Cerebellum (tissue), 4 donors: ENCODE measurements at places on chromosomes 13 and 19.

- no peak for DNase-seq
These were observed 155.5 kb downstream of the FGF9 start for GRCh38 chr13:21826214-21827015.

GRCh38 chr19:35545855-35546381, 492 bp downstream of the TMEM147 start:
- peak; percentile 32 for DNase-seq

DNA sequence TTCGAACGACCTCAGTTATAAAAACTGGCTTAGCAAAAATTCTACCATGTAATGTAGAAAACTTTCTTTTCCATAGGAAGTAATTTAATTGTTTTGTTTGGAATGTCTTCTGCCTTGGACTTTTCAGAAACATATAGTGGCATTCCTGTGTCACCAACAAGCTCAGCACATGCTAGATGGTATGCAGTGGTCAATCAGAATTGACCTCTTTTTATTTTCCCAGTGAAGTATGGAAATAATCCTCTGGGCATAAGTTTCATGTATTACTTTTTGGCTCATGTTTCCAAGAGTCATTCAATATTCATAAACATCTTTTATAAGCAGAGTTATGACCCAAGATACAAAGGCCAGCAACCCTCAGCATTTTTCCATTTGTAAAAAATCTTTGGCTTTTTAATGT, 33.6 kb downstream of the NALCN start:
- DNase-seq: no peak

- DNase-seq: no peak
These were observed 17.6 kb downstream of the CLPTM1 start for GRCh38 chr19:44972802-44973201.

DNA sequence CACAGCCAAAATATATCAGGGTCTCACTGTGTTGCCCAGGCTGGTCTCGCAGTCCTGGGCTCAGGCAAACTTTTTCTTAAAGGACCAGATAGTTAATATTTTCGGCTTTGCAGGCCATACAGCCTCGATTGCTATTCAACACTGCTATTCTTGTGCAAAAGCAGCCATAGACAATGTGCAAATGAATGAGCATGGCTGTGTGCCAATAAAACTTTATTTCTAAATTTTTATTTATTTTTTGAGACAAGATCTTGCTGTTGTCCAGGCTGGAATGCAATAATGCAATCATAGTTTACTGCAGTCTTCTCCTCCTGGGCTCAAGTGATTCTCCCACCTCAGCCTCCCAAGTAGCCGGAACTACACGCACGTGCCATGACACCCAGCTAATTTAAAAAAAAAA, 8.2 kb upstream of the PGLS start:
- no peak for DNase-seq

DNA sequence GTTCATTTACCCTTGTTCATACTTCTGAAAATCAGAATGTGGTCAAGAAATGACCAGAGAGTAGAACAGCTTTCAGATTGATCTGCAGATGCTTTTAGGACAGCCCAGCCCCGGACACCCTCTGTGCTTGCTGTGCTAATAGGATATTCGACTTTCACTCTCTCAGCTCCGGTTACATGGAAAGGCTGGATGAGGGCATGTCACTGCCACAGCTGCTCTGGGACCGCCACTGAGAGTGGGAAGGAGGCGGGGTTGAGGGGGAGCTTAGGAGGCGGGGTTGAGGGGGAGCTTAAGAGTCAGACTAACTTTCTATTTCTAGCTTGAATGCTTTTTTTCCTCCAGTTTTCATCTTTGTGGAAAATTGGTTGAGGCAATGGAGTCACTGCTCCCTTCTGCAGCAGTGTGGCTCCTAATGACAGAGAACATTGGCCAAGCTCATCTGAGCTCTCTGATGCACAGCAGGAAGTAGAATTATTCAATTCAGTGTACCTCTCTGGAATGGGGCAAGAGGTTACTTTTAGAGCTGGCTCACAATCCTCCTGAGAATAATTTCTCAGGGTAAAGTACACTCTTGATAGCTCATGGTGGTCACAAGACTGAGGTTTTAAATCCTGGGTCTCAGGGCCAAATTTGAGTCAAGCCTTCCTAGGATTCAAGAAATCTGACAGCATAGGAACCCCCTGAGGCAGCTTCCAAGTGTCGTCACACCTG, 74.6 kb upstream of the NPAS1 start:
- no peak for DNase-seq

DNA sequence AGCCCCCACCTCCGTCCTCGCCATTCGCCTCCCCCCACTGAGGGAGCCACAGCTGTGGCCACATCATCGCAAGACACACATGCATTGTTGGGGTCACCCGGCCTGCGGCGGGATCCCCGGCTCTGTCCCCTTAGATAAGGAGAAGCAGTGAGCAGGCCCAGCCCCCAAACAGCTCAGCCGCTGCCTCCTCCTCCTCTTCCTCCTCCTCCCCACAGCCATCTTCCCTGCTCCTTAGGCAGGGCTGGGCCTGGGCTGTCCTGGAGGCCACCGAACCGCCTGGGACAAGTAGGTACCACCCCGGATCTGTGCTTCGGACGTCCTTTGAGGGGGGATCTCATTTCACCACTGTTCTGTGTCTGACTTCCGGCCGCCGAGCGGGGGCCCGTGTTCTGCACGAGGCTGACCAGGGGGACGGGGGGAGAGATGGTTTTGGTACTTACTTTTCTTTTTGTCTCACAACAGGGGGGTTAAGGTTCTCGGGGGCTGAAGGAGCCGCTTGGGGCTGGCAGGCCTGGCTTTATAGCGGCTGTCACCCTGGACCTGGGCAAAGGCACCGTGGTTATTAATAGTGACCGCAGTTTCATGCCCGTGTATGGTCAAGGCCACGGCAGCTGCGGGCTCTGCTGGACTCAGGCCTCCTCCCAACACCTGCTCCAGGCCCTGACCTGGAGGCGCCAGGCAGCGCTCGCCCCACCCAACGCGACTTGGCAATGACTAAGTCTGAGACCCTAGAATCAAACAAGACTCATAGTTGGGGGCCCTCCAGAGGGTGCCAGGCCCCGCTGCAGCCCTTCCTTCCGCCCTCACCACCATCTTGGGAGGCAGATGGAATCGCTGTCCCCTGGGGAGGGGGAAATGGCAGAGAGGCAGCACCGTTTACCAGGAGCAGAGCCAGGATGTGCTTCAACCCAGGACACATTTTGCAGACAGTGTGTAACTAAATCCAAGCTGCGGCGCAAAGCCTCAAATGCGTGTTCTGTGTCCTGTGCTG, 18.3 kb downstream of the NMRK2 start:
- DNase-seq: peak; percentile 78

DNA sequence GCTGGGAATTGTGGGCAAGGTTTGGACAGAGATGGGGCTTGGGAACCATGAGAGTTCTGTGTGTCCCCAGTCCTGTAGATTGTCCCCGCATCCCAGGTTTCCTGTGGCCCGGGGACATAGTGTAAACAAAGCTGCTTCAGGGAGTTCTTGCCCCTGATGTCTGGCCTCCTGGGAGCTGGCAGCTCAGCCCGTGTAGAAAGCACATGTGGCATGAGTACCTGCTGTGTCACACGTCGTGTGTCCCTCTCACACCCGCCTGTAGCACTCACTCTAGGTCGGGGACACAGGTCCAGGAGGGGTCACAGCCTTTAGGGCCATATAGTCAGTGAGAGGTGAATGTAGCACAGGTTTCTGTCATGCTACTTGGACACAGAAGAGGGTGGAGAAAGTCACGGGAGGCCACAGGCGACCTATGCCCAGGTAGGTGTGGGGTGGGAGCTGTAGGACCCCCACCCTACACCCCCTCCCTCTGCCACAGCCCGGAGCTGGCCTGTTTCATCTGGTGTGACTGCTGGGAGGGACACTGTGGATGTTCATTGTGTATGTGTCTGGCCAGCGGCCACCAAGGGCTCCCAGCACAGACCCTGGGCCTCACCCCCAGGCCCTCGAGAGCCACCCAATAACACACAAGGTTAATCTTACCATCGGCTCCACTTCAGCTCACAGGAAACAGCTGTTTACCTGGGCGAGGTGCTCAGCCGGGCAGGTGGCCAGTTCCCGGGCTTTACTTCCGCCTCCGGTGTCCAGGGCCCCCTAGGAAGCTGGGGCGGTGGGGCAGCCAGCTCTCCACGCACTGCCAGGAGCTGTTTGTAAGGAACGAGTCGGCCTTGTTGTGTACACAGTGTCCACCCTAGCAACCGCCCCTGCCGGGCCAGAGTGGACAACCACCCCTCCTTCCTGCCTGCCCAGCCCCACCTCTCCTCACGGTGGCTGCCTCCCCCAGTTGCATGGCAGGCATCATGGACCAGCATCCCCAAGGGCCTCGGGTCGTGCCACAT, 49.7 kb downstream of the COMP start:
- DNase-seq: no peak

DNA sequence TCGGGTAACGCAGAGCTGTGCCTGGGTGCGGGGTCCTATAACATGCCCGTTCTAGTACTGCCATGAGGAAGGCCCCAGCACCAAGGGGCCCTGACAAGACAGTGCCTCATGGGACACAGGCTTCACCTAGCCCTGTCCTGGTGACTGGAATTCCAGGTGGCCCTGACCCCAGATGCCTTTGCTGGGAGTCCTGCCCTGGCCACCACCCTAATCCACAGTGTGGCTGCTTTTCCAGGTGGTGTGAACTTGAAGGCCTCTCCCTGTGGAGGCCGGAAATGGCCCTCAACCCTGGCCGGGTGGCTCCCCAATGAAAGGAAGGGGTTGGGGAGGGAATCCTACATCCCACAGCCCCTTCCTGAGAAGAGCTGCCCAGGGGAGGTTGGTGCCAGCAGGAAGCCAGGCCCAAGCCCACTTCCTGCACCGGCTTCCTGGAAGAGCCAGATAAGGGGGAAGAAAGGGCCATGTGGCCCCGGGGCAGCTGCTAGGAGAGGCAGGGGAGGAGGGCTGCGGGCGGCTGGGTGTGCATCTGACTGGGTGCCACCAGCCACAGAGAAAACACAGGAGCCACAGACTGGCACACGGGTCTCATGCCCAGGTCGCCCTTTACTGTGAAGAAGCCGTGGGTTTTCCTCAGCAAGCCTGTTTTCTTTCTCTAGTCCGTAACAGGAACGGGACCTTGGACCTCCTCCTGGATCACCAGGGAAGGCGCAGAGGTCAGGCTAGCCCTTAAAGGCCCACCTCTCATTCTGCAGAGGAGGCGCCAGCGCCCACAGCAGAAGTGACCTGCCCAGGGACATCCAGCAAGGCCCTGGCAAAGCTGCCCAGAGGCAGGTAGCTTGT, 4.7 kb downstream of the LSM4 start:
- DNase-seq: no peak

- DNase-seq: no peak
These were observed 46.2 kb downstream of the GATAD2A start for GRCh38 chr19:19451429-19452242.
